Stimulated activated CD8-positive, alpha-beta memory T cell treated with anti-CD3 and anti-CD28 coated beads, Interleukin-7, amount 100 ng/mL, for 4 hours (primary cell): ENCODE measurements at places on chromosomes 2 and 18.

GRCh38 chr2:170177950-170178781 lies at the start of gene MYO3B:
Gene MYO3B (plus strand): TSS chr2:170178147. CDS start chr2:170178288, 141 bp downstream.
- no peak for DNase-seq

DNA sequence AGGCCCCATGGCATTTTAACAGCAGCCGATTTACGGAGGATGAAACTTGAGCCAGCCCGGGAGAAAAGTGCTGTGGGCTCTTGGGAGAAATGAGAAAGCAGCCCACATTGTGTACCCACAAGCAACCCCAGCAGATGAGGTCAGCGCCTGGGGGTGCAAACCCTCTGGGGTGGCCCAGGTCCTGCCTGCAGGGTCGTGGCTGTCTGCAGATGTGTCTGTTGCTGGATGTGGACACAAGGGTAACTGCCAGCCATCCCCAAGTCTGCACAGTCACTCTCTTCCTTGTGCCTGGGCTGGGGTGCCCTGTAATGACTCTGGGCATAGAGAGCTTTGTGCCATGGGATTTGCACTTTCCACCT lies 170.8 kb downstream of the PRKCE start:
- DNase-seq: no peak

- no peak for DNase-seq
Observed at GRCh38 chr2:39160982-39161381, 40.1 kb upstream of the SOS1 start.

DNA sequence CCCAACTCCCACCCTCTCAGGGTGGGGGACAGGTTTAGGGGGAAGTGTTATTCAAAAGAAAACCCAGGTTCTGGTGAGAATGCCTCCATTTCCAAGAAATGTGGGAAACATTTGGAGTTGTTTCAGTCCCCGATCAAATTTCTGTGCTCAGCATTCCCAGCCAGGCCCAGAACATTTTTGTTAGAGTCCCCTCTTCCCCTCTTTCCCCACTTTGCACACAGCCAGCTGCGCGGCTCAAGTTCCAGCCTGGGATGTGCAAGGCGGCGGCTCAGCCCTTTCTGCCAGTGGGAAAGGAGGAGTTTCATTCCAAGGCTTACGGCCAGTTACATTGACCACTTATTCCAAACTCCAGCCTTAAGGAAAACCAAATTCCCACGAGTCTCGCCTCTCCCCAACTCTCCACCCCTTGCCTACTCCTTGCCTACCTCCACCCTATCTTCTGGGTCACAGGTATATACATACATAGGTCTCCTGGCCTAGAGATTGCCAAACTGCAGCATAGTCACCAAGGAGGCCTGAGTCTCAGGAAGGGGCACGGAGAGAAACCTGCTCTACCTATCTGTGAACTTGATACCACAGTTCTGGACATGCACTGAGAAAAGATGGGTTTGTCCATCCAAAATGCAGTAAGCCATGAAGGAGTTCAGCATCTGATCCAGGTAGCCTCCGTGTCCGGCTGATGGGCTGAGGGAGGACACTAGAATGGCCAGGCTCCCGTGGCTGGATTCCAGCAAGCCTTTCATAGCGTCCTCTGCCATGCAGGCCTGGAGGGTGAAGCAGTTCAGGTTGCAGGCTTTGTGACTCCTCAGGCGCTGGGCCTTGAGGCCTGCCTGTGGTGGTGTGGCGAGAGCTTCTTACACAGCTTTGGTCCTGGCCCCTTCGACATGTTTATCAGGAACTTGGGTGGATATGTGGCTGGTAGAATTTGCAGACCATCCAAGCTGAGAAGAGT lies 154.5 kb downstream of the ZFP36L2 start:
- no peak for DNase-seq

DNA sequence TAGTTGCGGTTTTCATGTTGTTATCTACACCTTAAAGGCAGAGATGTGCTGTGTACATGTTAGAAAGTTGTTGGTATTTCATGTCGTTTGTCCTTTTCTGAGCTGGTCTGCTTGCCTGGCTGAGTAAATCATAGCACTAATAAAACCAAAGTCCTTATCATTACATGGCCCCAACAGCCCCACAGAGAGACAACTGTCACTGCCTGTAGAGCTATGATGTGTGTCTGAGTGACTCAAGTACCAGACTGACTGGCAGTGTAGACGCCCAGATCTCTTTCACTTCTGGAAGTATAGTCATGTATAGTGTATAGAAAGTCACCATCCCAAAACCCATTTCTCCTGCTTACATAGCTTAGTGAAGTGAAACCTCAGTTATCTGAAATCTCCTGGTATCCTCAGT lies 4.3 kb downstream of the SOCS6 start:
- DNase-seq: no peak

- DNase-seq: no peak
Observed at GRCh38 chr18:6557057-6557769, 142.5 kb upstream of the L3MBTL4 start.

GRCh38 chr2:184859187-184859586 lies 260.9 kb downstream of the ZNF804A start:
- no peak for DNase-seq

DNA sequence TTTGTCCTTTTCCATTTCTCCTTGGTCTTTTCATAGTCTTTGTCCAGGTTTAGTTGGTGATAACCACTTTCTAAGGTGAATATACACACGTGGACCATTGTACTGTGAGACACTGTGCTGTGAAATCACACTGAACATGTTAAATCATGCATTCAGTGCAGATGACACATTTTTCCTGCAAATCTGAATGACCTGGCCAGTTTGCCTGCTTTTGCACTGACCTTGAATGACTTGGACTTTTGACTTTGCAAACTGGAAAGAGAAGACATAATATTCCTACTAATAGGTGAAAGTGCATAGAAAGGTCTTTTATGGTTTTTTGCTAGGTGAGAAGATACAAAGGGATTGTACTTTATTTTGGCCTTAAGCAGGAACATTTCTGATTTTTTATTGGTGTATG lies 21.7 kb upstream of the PHLPP1 start:
- DNase-seq: no peak

DNA sequence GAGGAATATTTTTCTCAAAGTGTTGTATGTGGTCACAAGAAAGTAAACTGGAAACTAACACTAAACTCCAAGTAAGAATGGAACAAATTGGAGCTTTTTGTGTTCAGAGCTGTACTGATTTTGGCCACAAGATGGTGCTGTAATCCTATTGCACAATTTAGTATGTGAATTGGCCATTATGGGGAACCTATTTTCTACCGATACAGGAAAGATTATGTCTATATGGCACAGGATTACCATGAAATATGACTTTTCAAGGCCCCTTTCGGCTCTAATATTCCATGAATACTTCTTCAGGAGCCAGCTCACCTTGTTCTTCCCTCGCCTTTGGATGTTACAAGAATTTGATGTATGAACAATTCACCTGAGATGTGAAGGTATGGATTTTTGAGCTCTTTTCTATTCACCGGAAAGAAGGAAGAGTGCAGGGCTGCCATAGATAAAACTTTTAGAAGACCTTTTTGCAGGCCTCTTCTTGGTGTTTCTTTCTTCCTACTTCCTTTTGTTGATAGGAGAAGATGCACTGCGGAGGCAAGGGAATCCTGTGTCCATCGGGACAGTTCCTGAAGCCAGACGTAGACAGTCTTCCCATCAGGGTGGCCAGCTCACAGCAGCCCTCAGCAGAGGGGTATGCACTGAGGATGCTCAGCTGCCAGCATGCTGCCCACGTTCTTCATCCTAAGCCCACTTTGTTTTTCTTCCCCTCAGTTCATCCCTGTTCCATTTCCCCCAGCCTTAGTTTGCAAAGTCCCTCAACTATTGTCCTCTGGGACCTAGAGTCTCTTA lies 13.3 kb downstream of the MRPL44 start:
- no peak for DNase-seq

DNA sequence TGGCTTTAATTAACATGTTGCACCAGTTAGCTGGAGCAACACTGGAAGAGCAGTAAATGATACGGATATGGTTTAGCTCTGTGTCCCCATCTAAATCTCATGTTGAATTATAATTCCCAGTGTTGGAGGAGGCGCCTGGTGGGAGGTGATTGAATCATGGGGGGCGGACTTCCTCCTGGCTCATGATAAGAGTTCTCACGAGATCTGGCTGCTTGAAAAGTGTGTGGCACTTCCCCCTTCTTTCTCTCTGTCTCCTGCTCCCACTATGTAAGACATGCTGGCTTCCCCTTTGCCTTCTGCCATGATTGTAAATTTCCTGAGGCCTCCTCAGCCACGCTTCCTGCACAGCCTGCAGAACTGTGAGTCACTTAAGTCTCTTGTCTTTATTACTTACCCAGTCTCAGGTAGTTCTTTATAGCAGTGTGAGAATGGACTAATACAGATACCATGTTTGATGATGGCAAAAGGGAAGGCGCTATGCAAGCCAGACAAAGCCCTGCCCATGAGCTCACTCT lies 963.6 kb downstream of the SOCS6 start:
- no peak for DNase-seq

GRCh38 chr2:191115391-191115790 lies 35.4 kb downstream of the STAT4 start:
- peak; percentile 40 for DNase-seq

DNA sequence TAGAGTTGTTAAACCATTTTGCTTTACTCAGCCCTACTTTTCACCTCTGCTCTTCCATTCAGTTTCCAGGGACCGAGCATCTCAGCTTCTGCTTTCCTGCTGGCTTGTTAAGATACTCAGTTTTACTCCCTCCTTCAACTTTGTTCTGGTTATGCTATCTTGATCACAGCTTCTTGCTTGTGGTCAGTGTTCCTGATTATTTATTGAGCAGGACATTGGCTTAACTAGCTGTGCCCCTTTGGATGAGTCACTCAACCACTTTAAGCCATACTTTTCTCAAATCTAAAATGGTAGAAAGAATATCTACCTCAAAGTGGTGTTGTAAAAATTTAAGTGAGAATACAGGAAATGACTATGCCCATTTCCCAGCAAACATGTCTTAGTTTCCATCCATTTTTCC lies 124.0 kb downstream of the KYNU start:
- no peak for DNase-seq
